ENCODE measurements at places on chromosomes 3 and 15.

DNA sequence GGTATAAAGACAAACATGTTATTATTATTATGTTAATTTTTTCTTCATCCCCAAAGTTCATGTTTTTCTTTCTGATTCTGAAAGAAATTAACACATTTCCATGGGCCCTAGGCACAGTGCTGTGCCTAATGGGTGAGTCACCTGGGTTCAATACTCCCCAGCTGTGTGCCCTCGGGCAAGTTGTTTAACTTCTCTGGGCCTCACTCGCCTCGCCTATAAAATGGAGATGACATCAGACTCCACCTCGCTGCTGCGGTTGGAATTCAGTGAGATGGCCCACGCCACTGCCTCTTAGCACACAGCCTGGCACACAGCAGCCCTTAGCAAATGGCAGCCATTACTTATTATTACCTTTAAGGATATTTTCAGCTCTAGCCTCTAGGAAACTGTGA is 22.6 kb downstream of the DNASE1L3 start:
- DNase-seq: no peak

GRCh38 chr3:42024591-42025351 is 62.9 kb upstream of the ULK4 start:
- no peak for DNase-seq

GRCh38 chr3:170429050-170429449 is 10.4 kb downstream of the CLDN11 start:
- DNase-seq: peak; percentile 87

- DNase-seq: no peak
Observed at GRCh38 chr3:129526121-129526900, 2.1 kb upstream of the RHO start.

- DNase-seq: no peak
Observed at GRCh38 chr3:126300001-126300760, 57.0 kb downstream of the KLF15 start.

GRCh38 chr3:8518138-8518537 is 16.5 kb downstream of the LMCD1 start:
- DNase-seq: no peak

- DNase-seq: peak; percentile 28
Observed at GRCh38 chr3:150469031-150469930, 61.2 kb downstream of the TSC22D2 start.

- DNase-seq: no peak
Observed at GRCh38 chr3:117035745-117036144, 326.2 kb downstream of the TUSC7 start.

- no peak for DNase-seq
Observed at GRCh38 chr3:50567011-50567385, 549 bp downstream of the C3orf18 start.

DNA sequence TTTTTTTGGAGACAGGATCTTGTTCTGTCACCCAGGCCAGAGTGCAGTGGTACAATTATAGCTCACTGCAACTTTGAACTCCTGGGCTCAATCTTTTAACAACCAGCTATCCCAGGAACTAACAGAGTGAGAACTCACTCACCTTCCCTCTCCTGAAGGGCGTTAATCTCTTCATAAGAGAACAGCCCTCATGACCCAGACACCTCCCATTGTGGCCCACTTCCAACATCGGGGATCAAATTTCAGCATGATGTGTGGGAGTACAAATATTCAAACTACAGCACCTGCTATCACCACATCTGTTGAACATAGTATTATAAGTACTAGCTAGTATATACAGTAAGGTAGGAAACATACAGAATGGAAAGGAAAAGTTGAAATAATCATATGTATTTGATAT is 132.5 kb downstream of the DOCK3 start:
- DNase-seq: no peak

All from COLO829 (cell line).